OCI-M1 (cell line): ENCODE measurements at places on chromosomes 7 and 10.

DNA sequence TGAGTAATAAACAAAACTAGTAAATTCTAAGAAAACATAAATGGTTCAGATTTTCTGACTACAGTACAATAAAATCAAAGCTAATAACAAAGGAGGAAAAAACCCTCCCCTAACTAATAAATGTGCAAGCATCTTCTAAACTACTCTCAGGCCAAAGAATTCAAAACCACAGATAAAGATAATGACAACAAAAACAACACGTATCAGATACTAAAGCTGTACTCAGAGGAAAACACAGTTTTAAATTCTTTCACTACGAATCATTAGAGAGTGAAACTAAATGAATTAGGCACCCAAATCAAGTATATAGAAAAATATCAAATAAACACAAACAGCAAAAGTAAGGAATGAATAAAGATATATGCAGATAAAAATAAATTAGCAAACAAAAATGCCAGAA, 200.9 kb downstream of the TEX36 start:
- DNase-seq = no peak

DNA sequence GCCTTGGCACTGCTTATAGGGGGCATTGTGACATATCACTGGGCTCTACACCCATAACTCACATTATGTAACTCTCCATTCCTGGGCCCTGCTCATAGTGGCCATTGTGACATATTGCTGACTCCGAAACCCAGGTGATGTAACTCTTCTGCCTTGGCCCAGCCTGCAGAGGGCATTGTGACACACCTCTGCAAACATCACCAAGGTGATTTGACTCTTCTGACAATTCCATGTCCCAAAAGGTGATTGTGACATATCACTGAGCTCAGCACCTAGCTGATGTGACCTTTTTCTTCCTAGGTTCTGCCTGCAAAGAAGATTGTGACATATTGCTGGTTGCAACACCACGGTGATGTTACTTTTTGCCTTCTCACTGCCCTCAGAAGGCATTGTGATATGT, 36.5 kb upstream of the ZNF680 start:
- DNase-seq = no peak

GRCh38 chr7:12412407-12412806, 8.7 kb upstream of the VWDE start:
- no peak for DNase-seq

DNA sequence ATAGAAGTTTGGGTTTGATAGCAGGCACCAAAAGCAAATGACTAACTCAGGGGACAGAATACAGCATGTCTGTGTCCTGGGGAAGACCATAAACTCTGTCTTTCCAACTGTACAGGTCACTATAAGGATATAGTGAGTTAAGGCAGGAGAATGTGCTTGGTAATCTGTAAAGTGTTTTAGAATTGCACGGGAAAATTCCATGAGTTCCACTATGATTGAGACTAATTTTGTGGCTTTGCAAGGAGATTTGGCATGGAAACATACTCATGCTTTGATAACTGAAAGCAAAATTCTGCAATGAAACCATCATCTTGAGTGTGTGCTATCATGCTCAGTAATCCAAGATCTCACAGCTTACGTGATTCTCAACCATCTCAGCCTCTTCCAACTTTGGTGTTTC, 152.6 kb downstream of the PKD1L1 start:
- DNase-seq = no peak

- DNase-seq = no peak
Measured at GRCh38 chr7:15558756-15559155, 3.1 kb downstream of the AGMO start.

GRCh38 chr10:52135101-52135500, 179.0 kb upstream of the DKK1 start:
- DNase-seq = no peak

DNA sequence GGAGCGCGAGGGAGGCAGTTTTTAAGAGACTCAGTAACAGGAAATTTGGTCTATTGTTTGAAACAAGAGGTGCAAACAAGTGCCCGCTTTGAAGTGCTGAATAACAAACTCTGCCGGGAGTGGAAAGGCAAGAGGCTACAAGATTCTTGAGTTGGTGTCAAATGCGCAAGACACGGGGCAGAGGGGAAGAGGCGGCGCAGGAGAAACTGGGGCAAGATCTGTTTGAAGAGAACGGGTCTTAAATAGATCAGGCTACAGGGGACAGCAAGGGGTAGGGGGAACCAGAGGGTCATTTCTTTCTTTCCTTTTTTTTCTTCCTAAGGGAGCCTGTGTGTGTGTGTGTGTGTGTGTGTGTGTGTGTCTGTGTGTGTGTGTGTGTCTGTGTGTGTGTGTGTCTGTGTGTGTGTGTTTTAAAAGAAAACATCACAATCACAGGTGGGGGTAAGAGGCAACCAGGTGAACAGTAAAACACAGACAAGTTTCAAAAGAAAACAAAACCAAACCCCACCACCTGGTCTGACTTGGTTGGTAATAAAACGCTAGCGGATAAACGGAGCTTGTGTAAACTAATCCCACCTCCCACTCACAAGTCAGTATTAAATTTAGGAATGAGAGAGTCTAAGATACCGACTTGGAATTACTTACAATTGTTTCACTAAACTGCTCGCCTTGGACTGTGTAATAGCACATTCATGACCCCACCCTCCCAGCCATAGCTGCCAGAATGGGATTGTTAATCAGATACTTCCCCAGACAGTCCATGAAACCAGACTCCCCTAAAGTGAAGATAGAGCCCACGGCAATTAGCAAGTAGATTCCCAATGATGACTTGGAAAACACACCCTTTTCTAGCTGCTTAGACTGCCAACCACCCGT, 13.1 kb upstream of the CUX1 start:
- DNase-seq = no peak

DNA sequence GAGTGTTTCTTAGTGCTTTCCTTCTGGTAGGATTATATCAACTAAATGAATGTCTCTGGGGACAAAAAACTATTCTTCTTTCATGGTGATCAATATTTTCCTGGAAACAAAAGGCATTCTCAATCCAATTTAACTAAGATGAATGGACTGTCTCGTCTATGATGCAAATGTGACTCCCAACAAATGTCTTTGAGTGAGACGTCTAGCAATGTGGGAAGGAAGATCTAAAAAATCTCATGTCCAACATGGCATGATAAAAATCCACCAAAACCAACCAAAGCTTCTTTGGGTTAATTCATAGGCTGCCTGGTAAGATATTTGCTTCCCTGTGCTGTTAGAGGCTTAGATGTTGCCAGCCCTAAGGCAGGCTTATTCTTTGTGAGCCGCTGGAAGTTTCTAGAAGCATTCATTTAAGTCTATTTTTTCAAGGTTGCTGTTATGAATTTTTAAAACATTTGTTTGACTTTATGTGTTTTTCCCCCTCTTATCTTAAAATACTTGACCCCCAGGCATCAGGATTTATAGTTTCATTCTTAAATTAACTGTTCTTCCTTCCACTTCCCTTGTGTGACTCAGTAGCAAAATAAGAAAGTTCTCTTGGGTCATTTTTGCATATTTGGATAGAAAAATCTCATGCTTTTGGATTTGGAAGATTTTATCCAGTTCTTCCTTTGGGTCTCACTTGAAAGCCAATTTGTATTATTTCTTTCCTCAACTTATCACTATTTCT, 156.3 kb downstream of the NRP1 start:
- no peak for DNase-seq

DNA sequence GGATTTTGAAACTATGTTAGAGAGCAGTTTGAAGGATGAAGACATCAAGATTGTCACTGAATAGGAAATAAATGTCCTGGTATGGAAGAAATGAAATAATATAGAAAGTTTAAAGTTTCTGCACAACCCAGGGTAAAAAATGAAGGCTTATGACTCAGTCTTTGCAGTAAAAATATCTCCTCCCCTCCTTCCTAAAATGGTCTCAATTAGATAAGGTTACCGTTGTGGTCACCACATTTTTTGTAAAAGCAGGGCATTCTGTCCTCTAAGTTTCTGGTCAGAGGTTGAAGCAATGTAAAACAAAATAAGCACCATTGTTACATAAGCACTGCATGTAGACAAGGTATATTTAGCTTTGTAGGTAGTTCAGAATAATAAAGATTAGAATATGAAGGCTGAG, 403.5 kb downstream of the SUGCT start:
- DNase-seq = peak; percentile 53

GRCh38 chr10:33818343-33818742, 483.9 kb upstream of the NRP1 start:
- DNase-seq = peak; percentile 69

DNA sequence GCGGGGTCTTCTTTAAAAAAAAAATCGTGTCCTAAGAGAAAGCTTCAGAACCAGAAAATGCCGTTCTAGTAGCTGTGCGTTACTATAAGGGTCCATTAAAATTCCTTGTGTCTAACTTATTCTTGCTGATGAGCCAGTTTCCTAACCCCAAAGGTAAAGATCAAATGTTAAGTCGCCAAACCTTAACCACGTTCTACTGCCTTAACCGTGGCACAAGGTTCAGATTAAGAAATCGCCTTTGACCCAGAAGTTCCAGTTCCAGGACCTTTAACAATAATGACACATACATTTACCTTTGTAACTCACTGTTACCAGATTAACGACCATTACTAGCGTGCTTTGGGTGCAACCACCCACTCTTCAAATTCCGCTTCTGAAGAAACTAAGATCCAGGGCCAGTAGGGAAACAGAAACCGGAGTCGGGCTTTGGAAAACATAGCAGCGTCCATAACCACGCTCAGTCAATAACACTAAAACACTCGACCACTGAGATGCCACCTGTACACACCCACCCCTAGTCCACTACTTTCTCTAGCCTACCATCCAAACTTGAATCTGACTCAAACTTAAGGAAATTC, 620 bp downstream of the BET1 start:
- peak; percentile 80 for DNase-seq

DNA sequence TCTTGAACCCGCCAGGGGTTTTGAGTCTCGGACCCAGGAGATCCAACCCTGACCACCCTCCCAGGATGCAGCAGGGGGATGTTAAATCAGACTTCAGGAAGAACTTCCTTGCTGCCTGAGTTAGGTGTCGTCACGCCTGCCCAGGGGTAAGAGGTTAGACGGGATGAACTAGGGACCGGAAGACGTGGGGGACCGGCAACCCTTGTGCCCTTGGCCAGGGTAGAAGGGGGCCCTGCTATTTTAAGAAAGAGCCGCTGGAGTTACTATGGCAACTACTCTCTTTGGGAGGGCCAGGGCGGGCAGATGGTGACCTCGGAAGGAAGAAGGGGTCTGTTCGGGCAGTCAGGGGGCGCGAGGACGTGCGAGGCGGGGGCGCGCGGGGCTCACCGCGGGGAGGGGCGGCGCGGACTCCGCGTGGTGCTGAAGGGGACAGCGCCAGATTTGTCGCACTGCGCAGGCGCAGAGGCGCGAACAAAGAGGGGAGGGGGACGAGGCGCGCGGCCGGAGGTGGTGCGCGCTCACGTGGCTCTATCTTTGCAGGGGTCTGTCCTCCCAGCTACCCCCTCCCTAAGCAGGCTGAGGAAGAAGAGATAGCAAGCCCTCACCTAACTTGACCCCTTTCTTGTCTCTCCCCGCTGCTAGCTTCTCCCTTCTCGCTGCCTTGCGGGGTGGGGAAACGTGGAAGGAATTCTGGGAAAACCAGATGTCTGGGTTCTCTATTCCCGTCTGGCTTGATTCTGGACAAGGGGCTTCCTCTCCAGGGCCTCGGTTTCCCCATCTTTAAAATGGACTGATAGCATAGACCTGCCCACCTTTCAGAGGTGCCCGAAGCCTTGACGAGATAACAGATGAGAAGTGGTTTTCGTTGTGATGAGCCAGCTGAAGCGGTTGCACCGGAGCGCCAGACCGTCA, 940 bp upstream of the PSD start:
- DNase-seq = peak; percentile 76

DNA sequence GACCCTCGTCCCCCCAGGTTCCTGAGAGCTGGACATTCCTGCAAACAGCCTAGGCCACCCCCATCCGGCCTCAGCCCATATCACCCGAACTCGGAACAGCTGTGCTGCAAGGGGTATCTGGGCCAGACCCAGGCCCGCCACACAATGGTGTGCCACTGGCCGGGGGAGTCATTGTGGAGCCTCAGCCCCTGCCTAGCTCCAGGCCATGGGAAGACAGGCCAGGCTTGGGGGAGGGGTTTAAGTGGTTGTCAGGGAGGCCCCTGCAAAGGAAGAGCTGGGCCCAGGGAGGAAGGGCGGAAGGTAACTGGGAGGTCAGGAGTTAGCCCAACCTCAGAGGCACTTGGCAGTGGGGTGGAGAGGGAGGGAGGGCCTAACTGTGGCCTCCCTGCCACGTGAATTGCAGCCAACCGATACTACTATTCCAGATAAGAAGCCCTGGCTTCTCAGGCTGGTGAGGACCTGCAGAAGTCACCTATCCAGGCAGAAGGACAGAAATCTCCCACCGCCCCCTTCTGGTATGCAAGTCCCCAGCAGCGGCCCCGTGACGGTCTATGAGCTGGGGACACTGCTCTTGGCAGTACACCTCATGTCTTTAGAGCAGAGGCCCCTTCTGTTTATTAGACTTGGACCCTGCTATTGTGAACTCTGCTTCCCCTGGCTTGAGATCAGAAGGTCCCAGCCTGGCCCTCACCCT, 26.8 kb downstream of the VSIR start:
- DNase-seq = peak; percentile 98

GRCh38 chr7:2927592-2927991, 83.5 kb upstream of the GNA12 start:
- DNase-seq = no peak

DNA sequence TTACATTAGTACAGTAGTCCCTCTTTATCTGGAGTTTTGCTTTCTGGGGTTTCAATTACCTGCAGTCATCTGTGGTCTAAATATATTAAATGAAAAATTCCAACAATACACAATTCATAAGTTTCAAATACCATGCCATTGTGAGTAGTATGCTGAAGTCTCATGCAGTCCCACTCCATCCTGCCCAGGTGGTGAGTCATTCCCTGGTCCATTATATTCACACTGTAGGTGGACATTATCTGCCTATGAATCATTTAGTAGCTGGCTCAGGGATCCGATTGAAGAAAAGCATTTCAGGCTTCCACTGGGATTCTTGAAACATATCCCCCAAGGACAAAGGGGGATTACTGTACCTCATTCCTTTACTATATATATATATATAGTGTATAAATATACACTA, 298.2 kb upstream of the GALNT17 start:
- DNase-seq = no peak

GRCh38 chr7:128005117-128005516, 26.1 kb downstream of the LRRC4 start:
- no peak for DNase-seq

DNA sequence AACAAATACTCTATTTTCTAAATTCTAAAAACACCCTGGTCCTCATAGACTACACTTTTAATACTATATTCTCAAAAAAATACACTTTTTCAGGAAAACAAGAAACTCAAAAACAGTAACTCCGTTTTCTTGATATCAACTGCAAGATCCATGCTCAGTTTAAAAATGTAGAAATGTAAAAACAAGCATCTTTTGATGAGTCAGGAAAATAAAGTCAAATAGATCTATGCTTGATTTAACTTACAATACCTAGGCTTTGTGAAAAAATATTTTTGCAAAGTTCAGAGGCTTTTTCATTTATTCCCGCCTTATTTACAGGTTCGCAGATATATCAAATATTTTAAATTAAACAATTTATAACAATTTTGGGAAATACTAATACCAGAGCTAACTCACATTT, 33.6 kb downstream of the POT1 start:
- DNase-seq = no peak

GRCh38 chr10:126042354-126042753, 146.0 kb downstream of the FANK1 start:
- DNase-seq = no peak

- DNase-seq = no peak
Measured at GRCh38 chr10:132985546-132985900, 43.2 kb upstream of the CFAP46 start.

- no peak for DNase-seq
Measured at GRCh38 chr7:82036146-82036886, 266.5 kb upstream of the HGF start.
